Stimulated activated CD4-positive, alpha-beta T cell treated with anti-CD3 and anti-CD28 coated beads, Interleukin-1b, Interleukin-23, amount 100 ng/mL, for 24 hours (primary cell): ENCODE measurements at places on chromosomes 13 and 19.

GRCh38 chr13:37382146-37382545 lies 216.4 kb downstream of the POSTN start:
- DNase-seq: no peak

DNA sequence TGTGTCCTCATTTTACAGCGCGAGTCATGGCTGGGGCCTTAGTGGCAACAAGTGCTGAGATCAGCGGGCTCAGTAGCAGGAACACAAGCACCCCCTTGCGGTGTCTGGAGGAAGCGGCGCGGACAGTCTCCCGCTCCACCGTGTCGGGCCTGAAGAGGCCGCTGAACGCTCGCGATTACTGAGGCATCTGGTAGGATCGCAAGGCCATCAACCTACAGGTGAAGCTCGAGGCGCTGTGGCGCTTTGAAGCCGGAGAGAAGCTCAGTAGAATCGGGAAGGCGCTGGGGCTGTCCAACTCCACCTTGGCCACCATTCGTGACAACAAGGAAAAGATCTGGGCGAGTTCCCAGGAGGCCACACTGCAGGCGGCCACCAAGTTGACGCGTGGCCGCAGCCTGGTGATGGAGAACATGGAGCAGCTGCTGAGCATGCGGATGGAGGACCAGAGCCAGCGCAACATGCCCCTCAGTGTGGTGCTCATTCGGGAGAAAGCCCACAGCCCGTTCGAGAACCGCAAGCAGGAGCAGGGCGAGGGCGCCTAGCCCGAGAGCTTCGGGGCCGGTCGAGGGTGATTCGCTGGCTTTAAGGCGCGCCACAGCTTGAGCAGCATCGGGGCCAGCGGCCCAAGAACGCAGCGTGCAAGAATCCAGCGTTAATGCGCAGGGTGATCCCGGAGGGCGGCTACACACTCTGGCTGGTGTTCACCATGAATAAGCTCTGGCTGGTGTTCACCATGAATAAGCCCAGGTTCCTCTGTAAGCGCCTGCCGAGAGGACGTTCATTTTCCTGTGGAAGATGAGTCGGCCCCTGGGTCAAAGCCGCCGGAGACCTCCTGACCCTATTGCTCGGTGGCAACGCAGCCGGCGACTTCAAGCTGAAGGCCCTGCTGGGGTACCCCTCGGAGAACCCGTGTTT lies 8.3 kb upstream of the MZF1 start:
- peak; percentile 84 for DNase-seq

- DNase-seq: no peak
These were observed 77.5 kb upstream of the SCEL start for GRCh38 chr13:77457966-77458365.

DNA sequence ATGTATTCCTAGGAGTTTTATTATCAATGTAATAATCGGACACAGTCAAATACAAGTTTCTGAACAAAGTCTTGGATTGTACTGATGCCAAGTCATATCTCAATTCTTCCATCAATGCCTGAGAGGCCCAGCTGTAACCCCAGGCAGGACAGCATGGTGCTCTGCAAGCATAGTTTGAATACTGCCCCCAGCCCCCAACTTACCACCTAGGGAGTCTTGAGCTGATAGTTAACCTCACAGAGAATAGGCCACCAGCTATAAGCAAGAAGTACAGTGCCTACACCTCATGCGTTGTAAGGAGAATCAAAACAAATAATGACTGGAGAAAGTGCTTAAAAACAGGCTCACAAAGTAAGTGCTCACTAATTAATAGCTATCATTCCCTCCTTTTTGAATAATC lies 2.7 kb downstream of the PROSER1 start:
- DNase-seq: no peak

DNA sequence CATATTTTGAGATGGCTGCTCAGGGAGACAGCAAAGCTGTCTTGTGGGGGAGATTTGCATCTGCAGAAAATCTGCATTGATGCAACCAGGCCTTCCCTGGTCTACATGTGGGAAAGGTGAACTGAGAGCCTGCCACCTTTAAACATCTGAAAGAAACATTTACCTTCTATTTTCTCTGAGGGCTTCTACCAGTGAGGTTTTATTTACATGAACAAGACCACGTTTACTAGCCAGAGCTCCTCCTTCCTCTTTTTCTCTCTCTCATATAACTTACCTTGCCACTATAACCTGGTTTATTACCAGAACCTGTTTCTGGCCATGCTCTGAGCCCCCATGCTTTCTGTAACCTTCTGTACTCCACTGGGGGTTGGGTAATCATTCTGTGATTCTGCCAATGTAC lies 14.4 kb upstream of the RUBCNL start:
- no peak for DNase-seq

DNA sequence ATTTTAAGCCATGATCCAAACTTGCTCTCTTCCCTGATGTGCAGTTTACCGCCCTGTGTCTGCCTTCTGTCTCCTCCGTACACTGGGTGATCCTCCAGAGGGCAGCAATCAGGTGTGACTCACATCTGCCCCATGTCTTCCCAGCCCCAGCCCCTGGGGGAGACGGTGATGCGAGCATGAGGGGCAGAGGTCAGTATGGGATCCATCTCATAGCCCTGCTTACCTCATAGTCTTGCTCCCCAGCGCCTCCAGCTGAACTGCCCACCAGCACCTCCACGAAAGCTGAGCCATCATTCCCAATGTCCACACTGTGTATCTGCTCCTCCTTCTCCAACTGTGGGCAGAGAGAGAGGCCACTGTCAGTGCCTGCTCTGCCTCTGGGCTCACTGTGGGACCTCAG lies 14.6 kb downstream of the XRCC1 start:
- no peak for DNase-seq

GRCh38 chr19:28940751-28941500 lies 272.0 kb downstream of the UQCRFS1 start:
- no peak for DNase-seq

DNA sequence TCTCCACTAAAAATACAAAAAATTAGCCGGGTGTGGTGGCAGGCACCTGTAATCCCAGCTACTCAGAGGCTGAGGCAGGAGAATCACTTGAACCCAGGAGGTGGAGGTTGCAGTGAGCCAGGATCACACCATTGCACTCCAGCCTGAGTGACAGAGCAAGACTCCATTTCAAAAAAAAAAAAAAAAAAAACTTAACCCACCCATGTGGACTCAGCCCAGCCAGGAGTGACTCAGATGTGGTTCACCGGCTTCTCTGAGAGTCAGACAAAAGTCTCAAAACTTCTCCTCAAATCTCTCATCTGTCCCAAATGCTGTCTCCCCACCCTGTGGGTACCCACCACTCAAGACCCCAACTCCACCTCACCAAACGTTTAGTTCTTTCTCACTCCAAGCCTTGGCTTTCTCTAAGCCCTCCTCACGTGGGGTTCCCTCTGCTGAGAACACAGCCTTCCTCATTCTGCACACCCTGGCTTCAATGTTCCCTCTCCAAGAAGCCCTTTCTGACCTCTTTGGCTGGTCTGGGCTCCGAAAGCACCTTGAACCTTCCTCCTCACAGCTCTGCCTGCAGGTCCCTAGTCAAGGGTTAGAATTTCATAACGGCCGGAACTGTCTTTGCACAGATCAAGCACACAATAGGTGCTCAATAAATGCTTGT lies 11.1 kb upstream of the RAB3A start:
- no peak for DNase-seq

DNA sequence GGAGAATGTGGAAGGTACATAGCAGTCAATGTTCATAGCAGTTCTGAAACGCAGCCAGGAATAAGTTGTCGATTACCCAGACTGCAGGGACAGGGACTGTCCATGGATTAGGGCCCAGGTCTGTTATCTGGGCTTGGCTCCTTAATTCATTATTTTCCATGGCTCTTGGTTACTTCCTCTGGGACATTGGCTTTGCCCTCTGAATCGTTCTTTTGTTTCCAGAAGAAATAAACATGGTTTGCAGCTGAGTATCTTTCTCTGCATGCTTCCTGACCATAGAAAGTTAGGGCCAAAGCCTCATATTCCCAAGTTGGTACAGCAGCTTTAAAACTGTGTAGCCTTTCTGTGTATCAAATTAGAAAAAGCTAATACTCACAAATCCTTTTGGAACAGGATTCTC lies 121.7 kb upstream of the MAB21L1 start:
- DNase-seq: no peak

GRCh38 chr13:111217641-111218040 lies 102.5 kb downstream of the ARHGEF7 start:
- DNase-seq: no peak

- no peak for DNase-seq
These were observed 11.9 kb downstream of the EFNB2 start for GRCh38 chr13:106523576-106523975.

DNA sequence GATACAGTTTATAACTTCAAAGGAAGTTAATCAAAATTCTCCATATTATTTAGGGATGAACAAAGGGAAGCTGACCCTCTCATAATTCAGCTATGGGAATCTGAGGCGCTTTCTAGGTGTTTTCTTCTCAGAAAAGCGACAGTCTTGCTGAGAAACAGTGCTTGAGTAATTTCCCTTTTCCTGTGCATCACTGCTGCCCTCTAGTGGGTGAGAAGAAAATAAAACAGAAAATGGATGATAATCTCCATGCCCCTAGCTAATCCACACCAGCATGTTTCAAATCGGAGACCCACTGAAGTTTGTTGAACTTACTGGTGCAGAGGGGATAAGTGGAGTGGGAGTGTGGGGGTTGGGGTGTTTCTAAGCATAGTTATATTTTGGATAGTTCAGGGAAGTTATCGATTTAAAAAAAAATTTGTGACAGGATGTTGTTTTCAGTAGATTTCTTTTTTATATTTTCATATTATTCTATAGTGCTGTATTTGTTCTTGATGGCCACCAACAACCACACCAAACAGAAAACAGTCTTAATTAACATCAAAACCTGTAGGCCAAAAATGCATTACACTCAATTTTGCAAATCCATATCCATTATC lies 21.4 kb downstream of the LCP1 start:
- DNase-seq: no peak

DNA sequence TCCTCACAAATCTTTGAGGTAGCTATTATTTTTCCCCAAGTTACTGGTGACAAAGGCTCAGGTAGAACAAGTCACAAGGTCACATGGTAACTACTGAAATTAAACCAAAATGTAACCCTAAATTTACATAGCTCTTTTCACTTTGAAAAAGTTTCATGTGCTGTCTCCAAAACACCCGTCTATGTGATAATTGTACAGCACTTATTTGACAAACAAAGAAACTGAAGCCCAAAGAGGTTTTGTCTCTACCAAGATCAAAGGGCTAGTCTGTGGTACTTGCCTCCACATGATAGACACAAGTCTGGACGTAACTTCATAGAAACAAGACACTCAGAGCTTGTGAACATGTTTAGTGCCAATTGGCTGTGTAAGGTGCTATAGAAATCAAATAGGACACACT lies 108.3 kb downstream of the SACS start:
- no peak for DNase-seq

GRCh38 chr13:41465241-41465847 lies 8.0 kb downstream of the RGCC start:
- peak; percentile 84 for DNase-seq

GRCh38 chr13:74134777-74135325 lies 647 bp upstream of the KLF12 start:
- DNase-seq: peak; percentile 50

- DNase-seq: no peak
These were observed 34.9 kb upstream of the MLNR start for GRCh38 chr13:49185264-49185663.

DNA sequence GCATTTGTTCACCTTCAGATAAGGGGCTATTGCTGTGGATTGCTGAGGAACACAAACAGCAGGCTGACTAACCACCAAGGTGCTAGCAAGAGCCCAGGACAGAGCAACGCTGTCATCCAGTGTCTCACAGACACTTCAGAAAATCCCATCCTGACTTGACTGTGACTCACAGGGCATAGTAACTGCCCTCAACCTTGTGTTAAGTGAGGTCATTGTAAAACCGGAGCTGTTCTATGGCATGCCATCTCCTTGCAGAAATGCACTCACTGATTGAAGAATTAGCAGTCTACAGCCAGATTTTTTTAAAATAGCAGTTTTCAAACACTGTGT lies 51.1 kb downstream of the TNFRSF19 start:
- DNase-seq: no peak

GRCh38 chr13:89212186-89212585 lies 1541.0 kb downstream of the SLITRK5 start:
- DNase-seq: no peak

GRCh38 chr13:35926859-35927530 lies 204.2 kb downstream of the DCLK1 start:
- DNase-seq: no peak

GRCh38 chr13:92734068-92734467 lies 492.5 kb upstream of the GPC6 start:
- no peak for DNase-seq

- DNase-seq: no peak
These were observed 42.6 kb upstream of the ZDHHC20 start for GRCh38 chr13:21501686-21502085.

GRCh38 chr13:65940720-65941119 lies 1289.4 kb downstream of the PCDH9 start:
- no peak for DNase-seq

DNA sequence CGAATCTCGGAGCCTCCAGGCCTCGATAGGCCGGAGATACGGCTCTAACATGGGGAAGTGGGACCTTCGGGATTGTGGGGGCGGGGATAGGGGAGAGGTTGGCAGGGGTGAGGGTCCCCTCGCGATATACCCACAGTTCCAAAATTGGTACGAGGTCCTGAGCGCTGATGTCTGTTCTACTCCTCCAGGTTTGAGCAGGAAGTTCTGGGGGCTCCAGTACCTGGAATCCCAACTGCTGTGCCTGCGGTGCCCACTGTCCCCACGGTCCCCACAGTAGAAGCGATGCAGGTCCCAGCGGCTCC lies 447 bp downstream of the RBM42 start:
- no peak for DNase-seq

GRCh38 chr13:94228763-94229162 lies 250.7 kb downstream of the DCT start:
- no peak for DNase-seq

GRCh38 chr19:30256496-30256850 lies 115.7 kb upstream of the ZNF536 start:
- no peak for DNase-seq

- no peak for DNase-seq
These were observed 50.0 kb upstream of the TMTC4 start for GRCh38 chr13:100724568-100724967.

GRCh38 chr13:73429701-73430100 lies 370.9 kb downstream of the KLF5 start:
- DNase-seq: no peak

DNA sequence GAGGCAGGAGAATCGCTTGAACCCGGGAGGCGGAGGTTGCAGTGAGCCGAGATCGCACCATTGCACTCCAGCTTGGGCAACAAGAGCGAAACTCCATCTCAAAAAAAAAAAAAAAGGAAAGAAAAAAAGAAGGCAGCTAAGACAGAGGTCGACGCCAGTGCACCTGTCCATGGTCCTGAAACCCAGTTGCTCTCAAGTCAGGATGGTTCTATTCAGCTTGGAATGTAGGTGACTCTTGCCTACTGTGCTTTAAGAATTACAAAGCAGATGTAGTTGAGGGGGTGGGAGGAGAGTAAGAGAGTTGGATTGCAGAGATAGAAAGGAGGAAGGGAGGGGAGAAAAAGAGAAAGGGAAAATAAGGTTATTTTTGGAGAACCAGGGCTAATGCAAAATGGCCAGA lies 18.7 kb downstream of the CACNG7 start:
- DNase-seq: no peak
